Cardiac septum (tissue), 1 donor: ENCODE measurements at places on chromosomes 3 and 15.
A peak's percentile ranks its signal among the peaks of the same experiment; 100 is the strongest.

DNA sequence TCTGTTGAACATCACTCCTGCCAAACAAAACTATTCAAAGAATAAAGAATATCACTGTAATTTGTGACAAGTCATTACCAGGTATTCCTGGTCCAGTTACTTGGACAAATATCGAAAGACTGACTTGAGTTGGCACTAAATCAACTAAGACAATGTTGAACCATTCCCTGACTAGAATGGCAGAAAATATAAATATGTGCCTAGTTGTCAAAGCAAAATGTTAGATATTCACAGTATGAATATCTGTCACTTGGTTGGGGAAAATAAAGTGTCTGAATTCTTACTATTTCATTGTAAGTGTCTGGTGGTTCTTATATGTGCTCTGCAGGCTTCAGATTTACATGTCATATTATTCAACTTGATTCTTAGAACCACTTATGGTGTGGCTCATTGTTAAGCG lies 470.2 kb downstream of the NAALADL2 start:
- DNase-seq = no peak

GRCh38 chr3:50238549-50239026 lies 2.6 kb downstream of the GNAI2 start:
- DNase-seq = peak; percentile 94

- DNase-seq = no peak
Observed at GRCh38 chr3:89114841-89115223, 7.4 kb downstream of the EPHA3 start.

- DNase-seq = no peak
Observed at GRCh38 chr3:68173012-68173634, 518.7 kb upstream of the SUCLG2 start.

DNA sequence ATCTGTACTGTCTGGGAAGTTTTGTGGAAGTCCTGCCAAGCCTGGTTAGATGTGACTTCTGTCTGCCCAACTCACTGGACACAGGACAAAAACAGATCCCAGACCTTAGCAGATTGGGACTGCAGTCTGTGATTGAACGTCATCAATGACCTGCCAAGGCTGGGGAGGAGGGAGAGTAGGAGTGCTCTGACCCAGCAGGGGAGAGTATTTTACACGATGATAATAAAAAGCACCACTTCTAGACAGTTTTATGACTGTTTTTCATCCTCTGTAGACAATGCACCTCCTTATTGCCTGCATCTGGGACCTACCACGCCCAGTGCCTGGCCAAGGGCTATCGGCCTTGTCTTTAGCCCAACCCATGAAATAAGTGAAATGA lies 102.3 kb upstream of the NR2E3 start:
- no peak for DNase-seq

DNA sequence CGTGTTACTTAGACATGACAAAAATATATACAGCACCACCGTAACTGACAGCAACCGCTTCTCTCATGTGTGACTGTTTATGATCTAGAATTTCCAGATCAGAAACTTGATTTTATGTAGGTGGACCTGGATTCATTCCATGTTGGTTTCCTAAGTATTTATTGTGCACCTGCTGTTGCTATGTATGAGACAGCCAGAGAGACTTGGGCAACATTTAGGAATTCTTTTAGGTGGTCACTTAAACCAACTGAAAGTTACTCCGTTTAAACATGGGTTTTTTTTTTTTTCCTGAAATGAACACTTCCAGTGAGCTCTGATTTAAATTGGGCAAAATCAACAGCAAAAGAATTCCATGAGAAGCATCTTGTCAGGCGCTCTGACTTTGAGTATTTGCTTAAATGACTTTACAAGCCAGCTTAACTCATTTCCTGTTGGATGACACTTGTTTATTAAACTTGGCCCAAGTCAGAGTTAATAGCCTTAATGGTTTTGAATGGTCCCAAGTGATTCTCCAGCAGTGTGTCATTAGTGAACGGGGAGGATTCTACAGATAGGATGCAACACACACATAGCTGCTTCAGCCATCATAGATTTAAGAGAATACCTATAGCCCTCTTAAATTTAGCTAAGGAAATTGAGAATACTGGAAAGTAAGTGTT lies 31.8 kb downstream of the MITF start:
- no peak for DNase-seq

- DNase-seq = no peak
Observed at GRCh38 chr3:22115581-22115980, 364.6 kb upstream of the ZNF385D start.

- DNase-seq = no peak
Observed at GRCh38 chr3:13547591-13548371, 1.1 kb upstream of the FBLN2 start.

DNA sequence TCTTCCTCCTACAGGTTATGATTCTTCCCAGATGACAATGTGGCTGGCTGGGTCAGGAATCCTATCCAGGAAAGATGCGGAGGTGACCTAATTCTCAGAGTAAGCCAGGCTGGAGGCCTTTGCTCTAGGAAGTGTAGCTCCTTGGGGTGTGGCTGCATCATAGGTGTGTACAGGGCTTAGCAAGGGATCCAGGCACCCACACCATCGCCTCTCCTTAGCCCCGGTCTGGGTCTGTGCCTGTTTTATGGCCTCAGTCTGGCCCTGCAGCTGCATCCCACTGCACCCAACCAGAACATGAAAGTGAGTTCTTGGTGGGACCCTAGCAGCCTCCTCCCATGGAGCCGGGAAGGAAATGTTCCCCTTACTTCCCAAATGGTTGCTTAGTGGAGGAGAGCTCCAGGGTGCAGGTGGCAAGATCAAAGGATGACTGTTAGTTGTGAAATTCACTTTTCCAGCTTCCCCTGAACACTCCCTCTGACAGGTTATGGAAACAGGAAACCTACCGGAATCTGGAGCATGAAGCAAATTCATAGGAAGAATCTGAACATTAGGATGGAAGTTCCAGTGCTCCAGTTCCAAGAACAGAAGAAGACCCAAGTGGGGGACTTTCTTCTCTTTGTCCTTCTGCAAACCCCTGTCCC lies 2.7 kb upstream of the AMOTL2 start:
- peak; percentile 70 for DNase-seq

GRCh38 chr3:165759041-165759440 lies 78.2 kb downstream of the BCHE start:
- DNase-seq = no peak

DNA sequence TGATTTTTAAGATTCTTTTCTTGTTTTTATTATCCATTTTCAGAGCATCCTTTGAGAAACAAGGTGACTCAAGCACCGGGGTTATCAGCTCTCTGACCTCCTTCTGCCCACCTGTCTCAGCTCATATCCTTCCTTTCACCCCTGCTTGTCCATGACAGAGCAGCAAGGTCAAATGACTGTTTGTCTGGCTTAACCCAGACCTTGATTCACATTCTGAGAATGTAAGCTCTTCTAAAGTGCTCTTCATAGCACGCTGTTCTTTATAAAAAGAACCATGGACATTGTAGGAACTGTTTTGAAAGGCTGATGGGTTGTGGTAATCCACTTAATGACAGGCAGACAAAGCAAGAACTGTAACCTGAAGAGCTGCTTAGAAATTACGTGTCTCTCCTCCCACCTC lies 122.5 kb downstream of the CHST2 start:
- no peak for DNase-seq

GRCh38 chr15:26260517-26261133 lies 397.5 kb upstream of the ATP10A start:
- DNase-seq = no peak

- DNase-seq = no peak
Observed at GRCh38 chr3:142777927-142778326, 54.1 kb downstream of the TRPC1 start.

DNA sequence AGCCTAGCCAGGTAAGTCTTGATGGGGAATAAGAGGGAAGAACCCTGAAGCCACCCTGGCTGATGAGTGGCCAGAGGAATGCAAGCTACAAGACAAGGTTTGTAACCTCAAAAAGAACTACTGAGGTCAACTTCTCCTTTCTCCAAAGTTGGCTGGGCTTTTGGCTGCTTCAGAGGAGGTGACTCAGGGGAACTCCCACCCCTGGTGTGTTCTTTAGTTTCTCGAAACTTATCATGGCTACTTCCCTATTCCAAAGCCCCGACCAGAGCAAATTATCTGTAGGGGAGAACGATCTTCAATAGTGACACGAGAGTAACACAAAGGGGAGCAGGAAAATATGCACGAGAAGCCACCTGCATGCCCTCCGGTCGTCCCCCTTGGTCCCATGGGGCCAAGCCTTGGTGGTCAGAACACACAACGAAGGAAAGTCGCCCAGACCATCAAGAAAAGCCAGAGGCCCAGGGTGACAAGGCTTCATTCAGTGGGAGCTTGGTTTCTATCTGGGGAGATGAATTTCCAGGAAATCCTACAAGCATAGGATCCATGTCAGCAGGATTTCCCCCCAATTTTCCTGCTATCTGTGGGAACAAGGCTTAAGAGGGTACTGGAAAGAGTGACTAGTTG lies 6.5 kb upstream of the BCL2A1 start:
- no peak for DNase-seq

GRCh38 chr15:70199124-70199482 lies 101.4 kb upstream of the TLE3 start:
- DNase-seq = no peak
